ENCODE measurements at places on chromosomes 3 and 15.

- DNase-seq: peak; percentile 99
These were observed at the start of gene ZBTB11 for GRCh38 chr3:101676765-101677435. Gene ZBTB11, minus strand, starts transcription at chr3:101677132. Its CDS starts 218 bp downstream, at chr3:101676914.

- DNase-seq: no peak
These were observed 353.2 kb upstream of the AGTR1 start for GRCh38 chr3:148344521-148344920.

GRCh38 chr3:86234506-86235254 lies 756.3 kb downstream of the VGLL3 start:
- DNase-seq: no peak

GRCh38 chr3:120487191-120487650 lies 36.4 kb upstream of the FSTL1 start:
- no peak for DNase-seq

DNA sequence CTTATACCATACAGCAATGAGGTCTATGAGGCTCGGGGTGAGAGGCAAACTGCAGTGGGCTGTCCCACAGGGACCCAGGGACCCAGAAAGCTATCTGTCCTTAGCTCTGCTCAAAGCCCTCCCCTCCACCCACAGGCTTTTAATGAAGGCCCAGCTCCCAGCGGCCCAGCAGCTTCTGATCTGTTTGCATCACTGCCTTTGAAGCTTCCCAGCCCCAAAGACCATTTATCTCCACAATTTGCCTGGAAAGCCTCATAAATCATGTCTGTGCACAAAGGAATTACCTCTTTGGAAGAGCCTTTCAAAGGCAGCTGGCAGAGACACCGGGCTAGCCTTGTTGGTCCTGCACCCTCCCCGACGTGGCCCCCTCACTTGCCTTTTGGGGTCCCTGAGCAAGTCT lies 123.9 kb downstream of the RAB11A start:
- no peak for DNase-seq

DNA sequence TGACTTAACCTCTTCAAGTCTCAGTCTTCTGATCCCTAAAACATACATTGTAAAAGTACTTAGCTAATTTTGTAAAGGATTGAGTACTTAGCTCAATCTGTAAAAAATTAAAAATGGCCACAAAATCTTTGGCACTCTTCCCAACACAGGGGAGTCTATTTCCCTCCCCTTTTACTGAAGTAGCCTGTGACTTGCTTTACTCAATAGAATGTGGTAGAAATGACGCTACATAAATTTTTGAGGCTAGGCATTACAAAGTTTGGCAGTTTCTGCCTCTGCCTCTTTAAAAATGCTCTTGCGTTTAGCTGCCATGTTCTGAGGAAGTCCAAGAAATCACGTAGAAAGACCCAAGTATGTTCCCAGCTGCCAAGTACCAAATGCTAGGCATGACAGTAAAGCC lies 80.2 kb downstream of the CBLB start:
- no peak for DNase-seq

DNA sequence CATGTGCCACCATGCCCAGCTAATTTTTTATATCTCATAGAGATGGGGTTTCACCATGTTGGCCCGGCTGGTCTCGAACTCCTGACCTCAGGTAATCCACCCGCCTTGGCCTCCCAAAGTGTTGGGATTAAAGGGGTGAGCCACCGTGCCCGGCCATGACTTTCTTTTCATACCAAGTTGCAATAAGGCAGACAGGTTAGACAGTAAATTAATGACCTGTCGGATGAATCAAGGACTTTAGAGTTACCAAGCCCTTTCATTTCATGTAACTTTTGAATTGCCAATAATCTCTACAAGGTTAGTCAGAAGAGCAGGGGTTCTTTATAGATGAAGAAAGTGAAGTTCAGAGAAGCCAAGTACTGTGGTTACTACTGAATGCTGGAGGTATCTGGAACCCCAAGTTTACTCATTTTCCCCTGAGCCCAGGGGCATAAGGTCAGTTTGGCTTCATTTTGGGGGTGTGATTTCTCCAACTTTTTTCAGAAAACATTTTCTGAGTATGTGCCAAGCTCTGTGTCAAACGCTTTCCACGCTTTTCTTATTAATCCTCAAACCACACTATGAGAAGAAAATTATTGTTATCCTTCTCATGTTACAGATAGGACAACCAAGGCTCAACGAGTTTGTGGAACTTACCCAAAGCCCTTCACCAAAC lies 11.9 kb downstream of the PRICKLE2 start:
- no peak for DNase-seq

- no peak for DNase-seq
These were observed 12.0 kb upstream of the RTP3 start for GRCh38 chr3:46485779-46486175.

- peak; percentile 34 for DNase-seq
These were observed 19.9 kb downstream of the SPICE1 start for GRCh38 chr3:113495035-113495434.

GRCh38 chr15:100515758-100516157 lies 13.0 kb downstream of the CERS3 start:
- DNase-seq: no peak

GRCh38 chr15:63712828-63713520 lies 115.8 kb downstream of the FBXL22 start:
- DNase-seq: no peak

GRCh38 chr15:64235552-64235951 lies 72.7 kb upstream of the PPIB start:
- DNase-seq: no peak

GRCh38 chr3:8529181-8529637 lies 27.6 kb downstream of the LMCD1 start:
- no peak for DNase-seq

GRCh38 chr15:51982013-51982769 lies 10.6 kb upstream of the LEO1 start:
- no peak for DNase-seq

- no peak for DNase-seq
These were observed 84.1 kb downstream of the AAGAB start for GRCh38 chr15:67170143-67170925.

DNA sequence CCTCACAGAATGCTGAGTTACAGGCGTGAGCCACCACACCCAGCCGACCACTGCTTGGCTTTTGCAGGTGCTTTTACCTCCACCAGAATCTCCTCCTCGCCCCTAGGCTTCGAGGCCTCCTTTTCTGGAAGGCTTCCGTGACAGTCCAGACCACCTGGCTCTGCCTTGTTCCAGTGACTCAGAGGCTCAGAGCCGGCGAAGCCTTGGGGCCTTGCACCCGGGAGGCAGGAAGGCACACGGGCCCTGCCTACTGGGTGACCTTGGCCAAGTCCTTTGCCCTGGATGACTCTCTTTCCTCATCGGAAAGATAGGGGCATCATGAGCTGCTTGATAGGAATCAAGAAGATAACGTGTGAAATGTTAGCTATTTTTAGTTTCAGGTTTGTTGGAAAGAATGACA lies 31.3 kb upstream of the FURIN start:
- DNase-seq: no peak

DNA sequence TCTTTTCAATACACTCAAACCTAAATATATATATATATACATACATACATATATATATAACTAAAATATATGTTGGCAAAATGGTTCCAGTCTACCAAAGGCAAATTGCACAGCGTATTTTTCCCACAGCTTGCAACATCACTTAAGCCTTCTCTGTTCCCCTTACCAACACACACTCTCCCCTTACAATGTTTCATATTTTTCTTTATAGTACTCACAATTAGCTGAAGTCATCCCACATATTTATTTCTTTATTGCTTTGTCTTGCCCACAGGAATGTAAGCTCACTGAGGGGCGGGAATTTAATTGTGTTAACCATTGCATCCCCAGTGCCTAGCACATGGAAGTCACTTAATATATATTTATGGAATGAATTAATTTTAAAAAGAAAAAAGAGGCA lies 288.3 kb downstream of the ULK4 start:
- no peak for DNase-seq

- DNase-seq: no peak
These were observed 68.0 kb downstream of the PDZRN3 start for GRCh38 chr3:73556520-73557372.

DNA sequence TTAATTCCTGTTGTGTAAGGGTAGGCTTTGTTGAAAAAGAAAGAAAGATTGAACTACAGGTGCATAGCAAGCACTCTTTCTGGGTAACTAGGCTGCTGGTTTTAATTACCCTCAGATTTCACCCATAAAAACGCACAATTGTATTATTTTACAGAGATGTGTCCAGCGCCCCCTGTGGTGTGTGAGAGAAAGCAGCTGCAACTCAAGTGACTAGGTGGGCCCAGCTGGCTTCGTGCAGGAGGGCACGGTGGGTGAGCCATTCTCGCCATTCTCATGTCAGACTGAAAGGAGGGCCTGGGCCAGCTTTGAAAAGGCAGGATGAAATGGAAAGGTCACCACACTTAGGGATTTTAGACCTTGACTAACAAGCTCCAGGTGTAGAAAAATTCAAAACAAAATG lies 122.6 kb downstream of the LRIG1 start:
- DNase-seq: peak; percentile 76

DNA sequence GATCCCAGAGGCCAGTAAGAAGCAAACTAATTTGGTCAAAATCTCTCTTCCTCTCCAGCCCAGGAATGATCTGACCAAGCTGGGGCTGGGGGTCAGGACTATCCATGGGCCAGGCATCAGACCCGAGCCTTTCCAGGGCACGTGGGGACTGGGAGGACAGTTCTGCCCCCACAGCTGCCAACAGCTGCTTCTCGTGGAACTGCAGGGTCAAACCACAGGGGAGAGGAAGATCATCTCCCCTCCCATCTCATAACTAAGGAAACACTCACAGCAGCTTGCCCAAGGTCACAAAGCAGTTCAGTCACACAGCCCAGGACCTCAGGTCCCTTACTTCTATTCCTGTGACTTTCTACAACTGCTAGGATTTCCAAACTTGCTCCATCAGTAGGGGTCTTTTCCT lies 47.1 kb downstream of the DAPK2 start:
- no peak for DNase-seq

- DNase-seq: no peak
These were observed 79.6 kb downstream of the PGPEP1L start for GRCh38 chr15:98927996-98928395.

DNA sequence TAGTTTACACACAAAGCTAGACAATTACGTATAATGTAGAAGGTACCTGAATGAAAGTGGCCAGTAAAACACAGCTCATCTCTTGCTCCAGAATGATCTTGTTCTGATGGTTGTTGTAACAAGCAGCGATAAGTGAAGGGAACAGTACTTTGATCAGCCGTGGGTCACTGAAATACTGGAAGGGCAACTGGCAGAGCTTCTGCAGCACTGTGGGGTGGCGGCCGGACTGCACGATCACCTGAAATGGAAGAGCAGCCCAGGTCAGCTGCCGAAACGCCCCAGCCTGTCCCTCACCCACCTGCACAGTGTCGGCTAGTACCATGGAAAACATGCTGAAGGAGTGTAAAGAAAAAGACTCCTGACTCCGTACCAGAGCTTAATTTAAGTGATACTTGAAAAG lies 17.3 kb downstream of the ISL2 start:
- DNase-seq: no peak

- DNase-seq: no peak
These were observed 119.3 kb downstream of the KCNMB2 start for GRCh38 chr3:178655488-178655887.

- DNase-seq: no peak
These were observed 32.7 kb upstream of the PLSCR5 start for GRCh38 chr3:146637871-146638270.

DNA sequence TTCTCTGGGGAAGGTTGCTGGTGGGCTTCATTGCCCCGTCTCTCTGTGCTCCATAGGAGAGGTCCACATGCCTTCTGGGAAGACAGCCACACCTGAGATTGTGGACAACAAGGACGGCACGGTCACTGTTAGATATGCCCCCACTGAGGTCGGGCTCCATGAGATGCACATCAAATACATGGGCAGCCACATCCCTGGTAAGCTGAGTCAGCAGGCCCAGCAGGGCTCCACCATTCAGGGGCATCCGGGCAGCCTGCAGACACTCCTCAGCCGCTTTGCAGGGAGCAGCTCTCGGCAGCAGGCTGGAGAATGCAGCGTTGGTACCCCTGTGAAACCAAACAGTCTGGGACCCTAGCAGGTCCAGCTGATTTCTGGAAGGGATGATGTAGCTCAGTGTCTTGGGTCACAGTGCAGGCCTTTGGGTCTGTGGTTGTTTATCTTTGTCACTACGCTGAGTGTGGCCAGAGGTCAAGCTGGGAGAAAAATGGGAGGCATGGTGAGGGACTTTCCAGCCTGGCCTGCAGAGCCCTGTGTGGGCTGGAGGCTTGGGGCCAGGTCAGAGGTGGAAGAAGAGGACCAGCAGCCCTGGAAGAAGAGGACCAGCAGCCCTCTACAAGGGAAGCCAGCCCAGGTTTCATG lies 67.2 kb downstream of the DNASE1L3 start:
- no peak for DNase-seq

- no peak for DNase-seq
These were observed 20.5 kb downstream of the TM4SF4 start for GRCh38 chr3:149494759-149495580.

DNA sequence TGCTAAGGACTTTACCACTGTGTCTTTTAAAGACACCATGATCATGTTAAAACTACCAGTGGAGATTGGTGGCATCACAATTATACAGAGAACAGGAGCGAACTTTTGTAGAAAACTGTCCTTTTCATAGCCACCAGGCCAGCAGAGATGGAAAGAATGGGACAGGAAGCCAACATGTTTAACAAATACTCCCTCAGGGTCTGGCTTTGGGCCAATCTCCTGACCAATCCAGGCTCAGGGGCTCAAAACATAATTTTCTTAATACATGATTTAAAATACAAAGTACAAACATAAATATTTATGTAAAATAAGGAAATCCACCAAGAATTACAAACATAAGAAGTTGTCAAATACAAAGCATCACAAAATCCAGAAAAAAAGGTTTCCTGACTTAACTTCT lies 266.0 kb downstream of the VPS13C start:
- DNase-seq: no peak

GRCh38 chr15:69838338-69838737 lies 259.4 kb downstream of the TLE3 start:
- DNase-seq: no peak

DNA sequence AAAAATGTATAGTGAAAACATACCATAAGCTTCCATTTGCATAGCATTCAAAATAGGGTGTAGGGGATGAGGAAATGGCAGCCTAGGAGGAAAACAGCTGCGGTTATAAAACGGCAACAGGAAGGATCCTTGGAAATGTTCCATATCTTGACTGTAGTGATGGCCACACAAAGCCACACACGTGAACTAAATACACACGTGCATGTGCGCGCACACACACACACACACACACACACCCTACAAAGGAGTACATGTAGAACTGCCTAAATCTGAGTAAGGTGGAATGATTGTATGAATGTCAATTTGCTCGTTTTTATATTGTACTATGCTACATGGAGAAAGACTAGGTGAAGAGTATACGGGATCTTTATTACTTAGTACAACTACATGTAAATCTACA lies 3.9 kb upstream of the IREB2 start:
- DNase-seq: no peak

- no peak for DNase-seq
These were observed 146.9 kb downstream of the DNAJB8 start for GRCh38 chr3:128319741-128320141.

DNA sequence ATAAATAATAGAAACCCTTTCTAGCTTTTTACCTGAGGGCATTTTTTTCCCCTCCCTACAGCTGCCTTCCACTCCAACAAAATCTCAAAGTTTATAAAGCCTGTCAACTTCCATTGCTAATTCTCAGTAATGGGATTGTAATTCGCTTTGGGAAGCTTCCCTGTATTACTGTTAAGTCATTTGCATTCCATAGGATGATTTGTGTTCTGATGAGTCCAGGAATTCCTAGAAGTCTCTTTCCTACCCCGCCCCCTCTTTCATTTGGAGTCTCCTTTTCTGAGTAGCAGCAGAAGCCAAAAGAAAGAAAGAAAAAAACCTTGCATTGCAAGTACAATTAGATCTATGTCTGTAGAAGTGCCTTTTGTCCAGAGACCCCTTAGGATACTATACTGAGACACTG lies 1033.3 kb downstream of the IGSF11 start:
- DNase-seq: peak; percentile 9
